ENCODE measurements at places on chromosomes 16 and 17.

DNA sequence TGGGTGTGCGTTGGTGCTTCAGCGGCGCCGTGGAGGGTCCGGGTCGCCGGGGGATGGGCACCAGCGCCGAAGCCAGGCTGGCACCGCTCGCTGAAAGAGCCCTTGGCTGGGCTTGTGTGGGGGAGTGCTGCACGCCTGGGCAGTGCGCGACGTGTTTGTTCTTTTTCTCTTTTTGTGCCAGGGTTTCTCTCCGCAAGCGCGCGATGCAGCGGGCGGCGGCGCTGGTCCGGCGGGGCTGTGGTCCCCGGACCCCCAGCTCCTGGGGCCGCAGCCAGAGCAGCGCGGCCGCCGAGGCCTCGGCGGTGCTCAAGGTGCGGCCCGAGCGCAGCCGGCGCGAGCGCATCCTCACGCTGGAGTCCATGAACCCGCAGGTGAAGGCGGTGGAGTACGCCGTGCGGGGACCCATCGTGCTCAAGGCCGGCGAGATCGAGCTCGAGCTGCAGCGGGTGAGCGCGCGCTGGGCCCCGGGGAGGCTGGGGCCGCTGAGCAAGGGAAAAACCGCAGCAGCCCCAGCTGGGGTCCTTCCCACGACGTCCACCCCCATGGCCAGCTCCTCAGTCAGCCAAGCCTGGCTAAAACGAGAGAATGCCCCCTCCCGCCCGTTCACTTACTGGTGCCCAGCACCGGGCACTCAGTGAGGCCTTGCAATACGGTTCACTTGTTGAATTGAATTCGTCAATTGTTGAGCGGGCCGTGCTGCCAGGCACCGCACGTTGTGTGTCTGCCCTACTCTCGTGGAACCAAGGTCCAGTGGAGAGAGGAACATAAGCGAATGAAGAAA lies 541 bp downstream of the GPT2 start:
- DNase-seq, result no peak

GRCh38 chr17:59762049-59762823 lies 54.8 kb downstream of the VMP1 start:
- no peak for DNase-seq

- DNase-seq, result no peak
These were observed 8.9 kb upstream of the ULK2 start for GRCh38 chr17:19876529-19877161.

GRCh38 chr17:17712268-17712924 lies 31.1 kb downstream of the RAI1 start:
- no peak for DNase-seq

DNA sequence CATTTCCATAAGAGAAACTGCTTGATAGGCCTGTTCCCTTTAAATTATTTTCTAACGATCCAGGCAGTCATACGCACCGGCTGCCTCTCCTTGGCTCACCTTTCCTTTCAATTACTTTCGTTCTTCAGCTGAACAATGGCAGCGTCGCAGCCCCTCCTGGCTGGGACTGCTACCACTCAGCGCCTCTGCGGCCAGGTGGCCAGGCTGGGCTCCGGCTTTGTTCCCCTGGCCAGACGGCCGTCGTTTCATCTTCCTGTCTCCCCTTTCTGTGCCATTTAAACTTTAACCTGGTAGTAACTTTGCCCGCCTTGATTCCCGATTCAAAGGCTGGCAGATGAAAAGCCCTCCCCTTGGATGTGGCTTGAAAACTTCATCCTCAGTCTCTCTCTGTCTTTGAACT lies 79.0 kb downstream of the C16orf78 start:
- DNase-seq, result no peak

Data from stimulated activated CD8-positive, alpha-beta memory T cell treated with anti-CD3 and anti-CD28 coated beads, Interleukin-15, amount 100 ng/mL, for 1 hour (primary cell).